Esophagus squamous epithelium (tissue), 5 donors: ENCODE measurements at places on chromosomes 3 and 15.

DNA sequence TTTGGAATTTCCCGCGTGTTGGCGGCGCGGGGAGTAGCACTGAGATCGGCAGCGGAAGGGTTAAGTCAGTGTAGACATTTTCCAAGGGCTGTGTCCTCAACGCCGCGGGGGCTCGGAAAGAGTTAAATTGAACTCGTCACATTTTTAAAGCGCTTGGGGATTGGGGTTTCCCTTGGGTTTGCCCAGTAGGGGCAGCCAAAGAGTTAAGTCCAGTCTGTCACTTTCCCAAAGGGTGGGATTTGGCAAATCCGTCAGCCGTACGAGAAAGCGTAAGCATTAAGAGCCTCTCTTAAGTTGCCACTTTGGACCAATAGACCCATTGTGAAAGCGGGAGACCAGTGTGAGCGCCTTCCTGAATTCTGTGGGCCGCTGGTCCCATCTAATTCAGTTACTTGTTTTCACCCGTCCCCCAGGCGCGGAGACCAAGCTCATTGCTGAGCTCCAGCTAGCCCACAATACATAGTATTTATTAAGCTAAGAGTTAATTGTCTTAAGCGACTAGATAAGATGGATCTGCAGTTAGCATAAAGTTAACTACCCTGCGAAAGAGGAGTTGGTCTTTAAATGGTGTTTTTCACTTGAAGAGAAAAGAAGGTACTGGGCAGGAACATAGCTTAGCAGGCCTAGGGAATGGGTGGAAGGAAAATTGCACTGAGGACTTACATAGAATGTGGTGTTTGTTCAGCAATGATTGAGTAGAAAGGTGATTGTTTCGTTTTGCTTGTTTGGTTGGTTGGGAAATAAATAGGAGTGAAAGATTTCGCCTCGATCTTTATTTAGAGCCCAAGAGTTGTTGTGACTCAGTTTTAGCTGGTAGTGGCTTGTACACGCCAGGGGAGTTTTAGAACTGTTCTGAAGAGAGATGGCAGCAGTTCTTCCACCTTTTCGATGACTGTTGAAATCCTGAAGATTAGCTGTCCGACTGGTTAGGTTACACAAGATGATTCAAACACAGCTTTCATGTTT lies 932 bp downstream of the ARL8B start:
- DNase-seq = no peak

DNA sequence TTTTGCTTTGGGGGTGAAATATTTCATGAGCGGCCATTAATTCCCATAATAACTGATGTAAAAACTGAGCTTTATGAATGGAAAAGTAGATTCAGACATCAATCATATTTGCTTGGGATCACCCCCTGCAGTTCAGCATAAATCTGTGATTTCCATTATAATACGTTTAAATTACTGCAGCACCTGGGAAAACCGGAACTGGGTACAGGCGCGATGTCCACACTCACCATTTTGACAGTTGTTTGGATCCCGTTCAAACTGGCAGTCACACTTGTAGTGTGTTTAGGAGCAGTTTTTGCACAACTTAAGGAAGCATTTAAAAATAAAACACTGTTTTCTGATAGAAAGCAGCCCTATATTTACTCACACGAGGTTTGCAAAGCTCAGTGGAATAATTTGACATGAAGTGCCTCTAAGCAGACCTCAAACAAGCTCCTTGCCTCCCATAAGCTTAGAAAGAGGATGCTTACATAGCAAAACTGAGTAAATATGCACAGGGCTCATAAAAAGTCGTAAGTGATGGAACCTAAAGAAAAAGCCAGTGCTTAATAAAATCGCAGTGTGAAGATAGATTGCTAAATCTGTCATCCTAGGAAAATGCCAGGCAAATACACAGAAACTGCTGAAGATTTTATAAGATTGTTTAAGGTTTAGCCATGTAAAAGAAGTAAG lies 377.6 kb downstream of the PTPRG start:
- DNase-seq = no peak

GRCh38 chr15:66815318-66815717 lies 113.3 kb downstream of the SMAD6 start:
- DNase-seq = no peak

DNA sequence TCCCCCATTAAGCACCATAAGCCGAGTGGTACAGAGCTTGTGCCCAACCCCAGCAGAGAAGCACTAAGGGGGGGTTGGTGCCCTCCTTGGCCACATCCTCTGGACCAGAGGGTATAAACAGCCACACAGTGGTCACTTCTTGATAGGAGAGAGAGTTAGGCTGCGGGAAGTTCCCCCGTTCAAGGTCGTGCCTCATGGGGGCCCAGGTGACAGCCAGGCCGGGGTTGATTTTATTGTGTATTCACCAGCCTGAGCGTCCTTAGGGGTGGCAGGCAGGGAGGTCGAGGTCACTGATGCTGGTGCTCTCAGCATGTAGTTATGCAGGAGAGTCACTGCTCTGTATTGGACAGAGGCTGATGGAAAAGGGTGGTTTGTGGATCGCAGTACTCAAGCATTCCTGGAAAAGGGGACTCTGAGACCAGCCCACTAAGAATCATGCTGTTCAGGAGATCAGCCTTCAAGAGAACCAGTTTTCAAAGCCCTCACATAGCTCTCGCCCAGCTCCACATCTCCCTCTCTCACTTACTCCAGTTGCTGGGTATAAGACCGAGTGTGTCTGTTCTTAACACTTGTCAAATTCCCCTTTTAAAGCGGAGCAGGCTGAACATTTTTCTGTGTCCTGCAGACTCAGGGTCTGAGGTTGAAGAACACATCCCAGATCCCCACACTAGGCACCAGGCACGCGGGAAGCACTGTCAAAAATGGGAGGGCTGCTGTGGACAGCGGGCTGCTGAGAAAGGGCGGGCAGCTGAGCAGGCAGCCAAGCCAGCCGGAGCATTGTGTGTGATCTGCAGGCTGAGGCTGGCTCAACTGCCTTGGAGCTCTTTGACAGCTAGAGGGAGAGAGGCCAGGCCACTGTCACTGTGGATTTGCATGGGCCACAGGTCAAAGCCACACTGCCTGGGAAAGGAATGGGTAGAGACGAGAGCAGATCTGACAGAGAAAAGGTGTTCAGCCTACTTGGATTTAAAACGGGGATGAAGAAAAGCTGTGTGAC lies 279.3 kb upstream of the LRRFIP2 start:
- no peak for DNase-seq

GRCh38 chr15:44034933-44035624 lies 160.0 kb downstream of the FRMD5 start:
- no peak for DNase-seq

DNA sequence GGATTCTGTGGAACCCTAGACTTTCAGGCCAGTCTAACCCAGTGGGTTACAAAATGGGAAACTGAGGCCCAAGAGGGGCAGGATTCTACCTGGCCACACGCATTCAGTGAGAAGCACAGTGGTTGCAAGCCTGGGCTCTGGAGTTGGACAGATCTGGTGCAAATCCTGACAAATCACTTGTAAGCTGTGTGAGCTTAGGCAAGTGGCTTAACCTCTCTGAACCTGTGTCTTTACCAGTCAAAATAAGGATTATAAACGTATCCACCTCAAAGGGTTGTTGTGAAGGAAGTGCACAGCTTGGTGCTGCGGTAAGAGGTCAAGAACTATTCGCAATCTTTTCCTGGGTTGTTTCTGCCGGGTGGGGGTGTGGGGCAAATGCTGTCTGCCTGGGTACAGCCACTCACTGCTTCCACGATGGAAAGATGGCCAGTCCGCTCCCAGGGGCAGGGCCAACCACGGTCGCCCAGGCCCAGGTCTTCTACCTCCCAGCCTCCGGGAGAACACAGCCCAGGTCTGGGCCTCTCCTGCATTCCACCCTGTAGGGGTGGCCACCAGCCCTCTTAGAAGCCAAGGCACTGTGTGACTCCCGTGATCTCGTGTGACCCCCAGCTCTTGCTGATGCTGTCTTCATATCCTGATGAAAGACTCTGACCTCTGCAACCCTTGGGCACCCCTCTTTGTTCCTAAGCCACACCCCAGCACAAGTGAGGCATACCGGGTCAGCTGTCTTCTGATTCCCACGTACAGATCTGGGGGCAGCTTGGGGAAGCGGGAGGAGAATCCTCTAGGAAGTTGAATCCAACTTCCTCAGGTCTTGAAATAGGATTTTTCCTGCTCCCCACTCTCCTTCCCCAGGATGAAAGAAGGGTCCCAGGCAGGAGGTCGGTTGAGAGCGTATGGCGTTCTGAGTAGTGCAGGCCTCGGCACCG lies 1.5 kb downstream of the CHRNA3 start:
- DNase-seq = no peak

DNA sequence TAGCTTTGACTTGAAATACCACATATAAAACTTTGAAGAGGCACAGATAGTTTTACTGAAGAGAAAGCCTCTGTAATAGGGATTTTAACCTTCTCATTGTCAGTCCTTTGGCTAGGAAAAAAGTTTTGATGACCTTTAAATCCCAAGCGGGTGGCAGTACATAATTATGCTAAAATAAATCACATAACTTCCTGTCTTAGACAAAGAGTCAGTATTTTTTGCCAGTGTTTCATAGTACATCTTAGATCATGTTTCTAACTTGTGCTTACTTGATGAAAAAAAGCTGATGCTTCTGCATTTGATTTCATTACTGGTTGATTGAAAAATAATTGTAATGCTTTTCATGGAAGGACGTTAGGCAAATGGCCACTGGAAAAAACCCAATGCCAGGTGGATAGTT lies 5.8 kb downstream of the ST3GAL6 start:
- DNase-seq = no peak

DNA sequence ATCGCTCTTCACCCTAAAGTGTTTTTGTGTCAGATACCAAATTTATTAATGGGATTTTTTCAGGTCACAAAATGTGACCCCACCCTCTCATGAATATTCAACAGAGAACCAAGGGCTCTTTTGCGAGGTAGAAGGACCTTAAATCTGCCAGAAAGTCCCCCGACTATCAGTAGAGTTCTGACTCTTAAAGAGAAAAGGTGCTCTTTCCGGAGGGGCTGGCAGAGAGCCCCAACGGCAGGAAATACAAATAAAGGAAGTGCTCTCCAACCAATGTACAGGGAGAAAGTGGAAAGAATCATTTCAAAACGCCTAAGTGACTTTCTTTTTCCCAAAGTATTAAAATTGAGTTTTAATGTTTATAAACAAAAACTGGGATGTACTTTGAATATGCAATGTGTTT lies 517.2 kb downstream of the FOXP1 start:
- DNase-seq = no peak

DNA sequence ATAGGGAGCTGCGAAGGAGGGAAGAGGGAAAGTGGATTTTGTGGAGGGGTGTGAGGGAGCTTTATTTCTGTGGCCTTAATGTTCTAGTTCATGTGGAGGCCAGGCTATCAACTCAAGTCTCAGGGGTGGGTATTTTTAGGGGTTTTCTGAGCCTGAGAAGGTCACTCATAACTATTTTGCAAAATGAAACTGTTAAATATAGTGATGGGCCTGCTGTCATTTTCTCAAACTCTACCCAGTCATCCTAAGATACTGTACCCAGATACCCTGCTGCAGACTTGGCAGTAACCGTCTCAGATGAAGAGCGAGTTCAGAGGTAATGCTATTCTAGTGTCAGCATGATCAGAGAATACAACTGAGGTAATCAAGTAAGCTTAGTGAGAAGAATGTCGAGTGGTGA lies 545.0 kb upstream of the TBL1XR1 start:
- DNase-seq = no peak

DNA sequence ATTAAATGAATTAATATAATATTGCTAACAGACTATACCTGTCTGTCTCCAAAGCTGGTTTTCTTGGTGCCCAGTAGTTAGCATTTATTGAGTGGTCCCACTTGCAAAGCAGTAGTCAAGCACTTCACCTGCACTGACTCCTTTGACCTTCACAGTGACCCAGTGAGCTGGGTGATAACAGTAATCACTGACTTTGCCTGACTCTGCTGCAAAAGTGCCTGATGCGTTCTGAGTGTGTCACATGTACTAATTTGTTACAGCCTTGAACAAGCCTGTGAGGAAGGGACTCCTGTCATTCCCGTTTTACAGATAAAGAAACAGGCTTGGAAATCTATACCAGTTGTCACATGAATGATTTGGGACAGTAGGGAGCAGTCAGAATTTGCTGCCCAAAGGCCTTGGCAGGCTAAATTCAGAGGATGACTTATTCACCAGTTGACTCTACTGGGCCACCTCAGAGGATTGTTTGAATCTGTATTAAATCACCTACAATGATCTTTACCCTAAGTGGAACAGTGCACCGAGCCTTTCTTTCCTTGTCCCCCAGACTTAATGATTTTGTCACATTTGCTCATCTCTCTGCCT lies 116.6 kb upstream of the PLXNA1 start:
- DNase-seq = no peak

- no peak for DNase-seq
Observed at GRCh38 chr3:169509780-169510692, 153.5 kb downstream of the MECOM start.

GRCh38 chr3:187753516-187753915 lies 8.2 kb upstream of the BCL6 start:
- DNase-seq = no peak

- no peak for DNase-seq
Observed at GRCh38 chr3:81451611-81452010, 309.8 kb downstream of the GBE1 start.

- DNase-seq = no peak
Observed at GRCh38 chr3:140972833-140973232, 31.2 kb downstream of the SLC25A36 start.

DNA sequence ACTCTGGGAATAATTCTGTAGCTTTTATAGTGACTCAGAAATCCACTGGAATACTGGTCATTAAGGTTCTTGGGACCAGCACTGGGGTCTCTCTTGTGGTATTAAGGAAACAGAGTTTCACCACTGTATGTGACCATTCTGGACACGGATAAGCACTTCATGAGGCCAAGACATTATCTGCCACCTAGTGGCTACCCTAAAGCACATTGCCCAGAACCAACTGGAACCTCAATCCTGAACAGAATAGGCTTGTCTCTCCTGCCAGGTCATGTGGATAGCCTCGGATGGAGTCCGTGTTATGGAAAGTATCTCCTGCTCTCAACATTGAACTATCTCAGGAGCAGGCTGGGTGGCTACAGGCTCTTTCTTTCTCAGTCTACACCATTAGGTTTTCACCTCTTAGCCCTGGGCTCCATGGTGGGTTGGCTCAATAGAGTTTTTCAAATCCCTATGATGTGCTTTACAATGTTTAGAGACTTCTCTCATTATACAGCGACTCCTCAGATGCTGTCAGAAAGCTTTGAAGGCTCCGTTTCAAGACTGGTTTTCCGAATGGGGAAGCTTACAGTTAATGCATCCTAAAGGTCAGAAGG lies 167.6 kb upstream of the ST8SIA2 start:
- no peak for DNase-seq

DNA sequence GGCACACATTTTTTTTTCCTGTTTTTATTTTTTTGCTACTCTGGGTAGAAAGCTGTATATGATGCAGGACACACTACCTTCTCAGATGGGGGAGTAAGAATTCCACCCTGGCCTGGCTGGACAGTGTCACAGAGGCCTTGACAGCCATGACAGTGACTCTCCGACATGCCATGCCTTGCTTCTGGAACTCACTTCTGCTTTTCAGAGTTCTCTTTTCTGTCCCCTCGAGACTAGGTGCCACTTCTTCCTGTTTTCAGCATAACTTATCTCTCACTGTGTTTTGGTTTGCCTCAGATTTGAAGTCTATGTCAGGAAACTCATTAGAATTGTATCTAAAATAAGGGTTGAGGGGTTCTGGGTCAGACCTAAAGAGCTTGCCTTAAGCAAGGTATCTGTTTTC lies 69.1 kb upstream of the SEC13 start:
- DNase-seq = no peak
